K562 (cell line): ENCODE measurements at places on chromosomes 6 and 20. TPM values are rescaled to one million over a fixed set of nuclear protein-coding genes. Genes with fewer than 3 reads are reported as not detected.

DNA sequence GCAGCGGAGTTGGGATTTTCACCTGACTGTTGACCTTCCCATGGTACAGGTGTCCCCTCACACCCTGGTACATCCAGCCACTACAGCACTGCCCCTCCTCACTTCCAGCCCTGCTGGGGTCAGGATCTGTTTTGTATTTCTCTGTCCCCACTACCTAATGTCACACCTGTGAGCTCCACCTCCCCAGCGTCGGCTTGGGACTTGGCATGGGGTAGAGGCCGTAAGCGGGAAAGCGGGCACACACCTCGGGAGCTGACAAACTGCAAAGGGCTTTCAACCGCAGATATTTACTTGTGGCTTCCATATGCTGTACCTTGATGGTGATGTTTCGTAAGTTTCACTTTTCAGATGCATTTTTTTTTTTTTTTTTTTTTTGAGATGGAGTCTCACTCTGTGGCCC, 5.4 kb upstream of the CCN5 start:
- H3K4me3 ChIP-seq, result no peak overlapping the region
- no peaks in the 10 kb centered on the region for H3K36me3 ChIP-seq
- no peak for DNase-seq
- peaks cover 8% of the 10 kb centered on the region for H3K4me1 ChIP-seq
- peaks cover 27% of the 10 kb centered on the region for H3K27me3 ChIP-seq
- H3K27ac ChIP-seq, result no peak overlapping the region

DNA sequence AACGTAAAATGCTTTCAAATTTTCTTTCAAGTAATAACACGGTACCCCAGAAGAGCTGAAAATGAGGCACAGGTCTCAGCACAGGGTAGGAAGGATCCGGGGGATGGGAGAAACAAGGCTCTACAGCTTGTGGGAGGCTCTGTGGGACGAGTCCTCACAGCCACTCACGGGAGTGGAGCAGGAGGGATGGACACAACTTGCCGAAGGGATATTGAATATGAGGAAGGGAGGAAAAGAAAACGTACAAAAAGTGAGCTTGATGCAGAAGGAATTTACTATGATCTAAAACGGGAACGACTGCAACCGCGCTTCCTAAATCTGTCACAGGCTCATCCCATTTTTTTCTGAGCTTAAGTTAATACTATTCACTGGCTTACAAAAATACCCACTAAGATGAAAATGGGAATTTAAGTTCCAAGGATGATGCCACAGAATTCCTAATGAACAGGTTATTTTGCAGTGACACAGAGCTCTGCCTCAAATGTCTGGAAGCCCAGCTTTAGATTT, 72.9 kb downstream of the FYN start:
- no peak overlapping the region for H3K4me3 ChIP-seq
- DNase-seq, result no peak
- no peaks in the 10 kb centered on the region; the same call in 2 of the 3 replicates for H3K27me3 ChIP-seq
- peaks cover 15% of the 10 kb centered on the region; the same call in 2 of the 3 replicates for H3K4me1 ChIP-seq
- no peak overlapping the region for H3K27ac ChIP-seq

- no peaks in the 10 kb centered on the region for H3K4me1 ChIP-seq
- H3K27ac ChIP-seq, result peak within 1 kb of the TSS; percentile 19; the same call in 1 of the 3 replicates
- no peaks in the 10 kb centered on the region for H3K27me3 ChIP-seq
- H3K36me3 ChIP-seq, result no peaks in the 10 kb centered on the region
- peak; percentile 92 for DNase-seq
- peak within 1 kb of the TSS; percentile 62 for H3K4me3 ChIP-seq
Observed at GRCh38 chr20:59933296-59933848, at the start of gene SYCP2. SYCP2 (minus strand) TSS chr20:59933637; CDS start chr20:59922413, 11,224 bp downstream.

SYNCRIP gene
- 120 and 144 TPM in 2 replicates for total RNA-seq

RIPPLY2 gene
- not detected in 2 replicates for total RNA-seq

FBXL4 gene
- total RNA-seq, result 10.1 and 10.5 TPM in 2 replicates
